ENCODE measurements at places on chromosomes 3 and 15. TPM values are rescaled to one million over a fixed set of nuclear protein-coding genes. Genes with fewer than 3 reads are reported as not detected.
A peak's percentile ranks its signal among the peaks of the same experiment; 100 is the strongest.

GRCh38 chr3:38576526-38577370 is 72.7 kb downstream of the SCN5A start:
- DNase-seq, result no peak

GRCh38 chr3:148457886-148458285 is 239.8 kb upstream of the AGTR1 start:
- DNase-seq, result no peak

DNA sequence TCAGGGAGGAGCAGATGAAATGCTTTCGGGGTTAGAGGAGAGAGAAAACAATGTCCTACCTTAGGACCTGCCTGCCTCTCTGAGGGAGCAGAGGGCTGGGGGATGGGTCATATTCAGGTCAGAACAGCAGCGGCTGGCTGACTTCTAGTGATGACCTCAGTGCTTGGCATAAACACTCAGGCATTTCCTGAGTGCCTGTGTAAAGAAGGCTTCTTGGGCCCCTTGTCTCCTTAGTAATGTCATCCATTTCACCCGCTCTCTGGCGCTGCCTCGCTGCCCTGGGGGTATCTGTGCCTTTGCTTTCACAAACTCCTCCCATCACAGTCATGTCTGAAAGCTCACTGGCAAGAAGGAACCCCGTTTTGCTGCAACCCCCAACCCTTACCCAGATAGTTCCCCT is 82.9 kb upstream of the GSK3B start:
- no peak for DNase-seq

- no peak for DNase-seq
Measured at GRCh38 chr3:131250466-131250865, 131.1 kb upstream of the NUDT16 start.

DNA sequence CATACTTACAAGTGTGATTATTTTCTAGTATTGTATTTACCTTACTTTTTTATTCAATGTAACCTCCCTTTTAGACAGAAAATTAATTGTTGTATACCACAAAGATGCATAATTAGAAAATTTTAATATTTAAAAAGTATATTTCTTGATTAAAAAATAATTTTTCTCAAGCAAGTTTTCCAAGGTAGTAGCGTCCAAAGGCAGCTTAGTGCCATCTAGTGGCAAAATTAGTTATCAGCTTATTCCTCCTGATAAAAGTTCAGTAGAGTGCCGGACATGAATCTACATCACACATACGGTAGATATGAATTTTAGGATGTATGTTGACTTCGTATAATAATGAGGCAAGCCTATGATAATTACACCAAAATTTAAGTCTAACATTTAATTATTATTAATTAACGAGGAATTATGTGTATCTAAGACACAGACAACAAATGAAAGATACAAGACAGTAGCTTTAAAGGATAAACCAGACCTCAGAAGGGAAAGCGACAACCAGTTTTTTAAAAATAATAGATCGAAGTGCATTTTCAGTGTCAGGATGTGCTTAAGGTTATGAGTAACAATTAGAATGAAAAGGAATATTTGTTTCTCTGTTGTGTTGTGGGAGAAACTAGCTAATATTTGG is 405.9 kb downstream of the ROBO1 start:
- no peak for DNase-seq

DNA sequence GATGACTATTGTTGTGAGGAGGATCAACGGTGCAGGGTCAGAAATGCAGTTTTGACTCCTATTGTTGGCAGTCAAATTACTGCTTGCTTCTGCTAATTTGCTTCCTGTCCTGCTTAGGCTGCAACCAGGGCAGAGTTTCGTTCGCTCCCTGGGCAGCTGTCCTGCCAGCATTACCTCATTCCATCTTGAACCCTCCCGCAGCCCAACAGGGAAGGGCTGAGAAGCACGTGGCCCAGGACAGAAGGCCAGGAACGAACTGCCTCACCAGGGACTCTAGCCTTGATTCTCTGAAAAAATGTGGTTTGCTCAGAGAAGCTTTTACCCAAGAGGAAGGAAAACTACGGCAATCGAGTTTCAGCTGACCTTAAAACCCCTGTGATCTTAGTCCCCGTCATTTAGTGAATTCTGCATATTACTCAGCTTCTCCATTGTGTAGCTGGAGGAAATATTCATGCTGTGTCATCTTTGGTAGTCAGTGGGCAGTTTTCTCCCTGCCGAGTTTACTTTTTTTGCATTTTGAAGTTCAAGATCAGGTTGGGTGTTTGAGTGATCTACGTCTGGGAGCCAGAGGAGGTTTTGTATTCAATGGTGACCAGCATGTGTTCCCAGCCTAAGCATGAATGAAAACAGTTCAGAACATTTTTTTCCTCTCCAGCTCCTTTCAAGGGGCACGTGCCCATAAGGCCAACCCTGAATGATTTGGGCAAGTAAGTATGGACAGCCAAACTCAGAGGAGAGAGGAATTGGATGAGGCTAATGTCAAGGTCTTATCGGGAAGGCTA is 23.0 kb downstream of the TLNRD1 start:
- DNase-seq, result peak; percentile 30

GRCh38 chr3:117880638-117881037 is 1154.0 kb downstream of the IGSF11 start:
- DNase-seq, result no peak

GRCh38 chr3:160809453-160809852 is 53.4 kb downstream of the PPM1L start:
- DNase-seq, result no peak

DNA sequence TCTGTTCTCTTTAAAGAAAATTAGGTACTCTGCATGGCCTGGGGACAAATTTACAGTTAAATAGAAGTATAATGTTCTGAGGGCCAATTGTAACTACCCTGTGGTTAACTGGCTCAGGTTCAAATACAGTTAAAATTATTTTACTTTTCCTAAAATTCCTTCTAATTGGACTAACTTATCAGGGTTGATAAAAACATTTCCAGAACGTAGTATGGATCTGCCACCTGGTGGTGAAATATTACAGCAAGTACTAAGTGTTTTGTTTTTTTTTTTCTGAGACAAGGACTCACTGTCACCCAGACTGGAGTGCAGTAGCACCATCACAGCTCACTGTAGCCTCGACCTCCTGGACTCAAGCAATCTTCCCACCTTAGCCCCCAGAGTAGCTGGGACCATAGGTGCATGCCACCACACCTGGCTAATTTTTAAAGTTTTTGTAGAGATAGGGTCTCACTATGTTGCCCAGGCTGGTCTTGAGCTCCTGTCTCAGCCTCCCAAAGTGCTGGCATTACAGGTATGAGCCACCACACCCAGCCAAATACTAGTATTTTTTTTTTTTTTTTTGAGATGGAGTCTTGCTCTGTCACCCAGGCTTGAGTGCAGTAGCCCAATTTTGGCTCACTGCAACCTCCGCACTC is 29.2 kb downstream of the NEO1 start:
- DNase-seq, result no peak

- no peak for DNase-seq
Measured at GRCh38 chr3:35665390-35666055, 26.2 kb downstream of the ARPP21 start.

DNA sequence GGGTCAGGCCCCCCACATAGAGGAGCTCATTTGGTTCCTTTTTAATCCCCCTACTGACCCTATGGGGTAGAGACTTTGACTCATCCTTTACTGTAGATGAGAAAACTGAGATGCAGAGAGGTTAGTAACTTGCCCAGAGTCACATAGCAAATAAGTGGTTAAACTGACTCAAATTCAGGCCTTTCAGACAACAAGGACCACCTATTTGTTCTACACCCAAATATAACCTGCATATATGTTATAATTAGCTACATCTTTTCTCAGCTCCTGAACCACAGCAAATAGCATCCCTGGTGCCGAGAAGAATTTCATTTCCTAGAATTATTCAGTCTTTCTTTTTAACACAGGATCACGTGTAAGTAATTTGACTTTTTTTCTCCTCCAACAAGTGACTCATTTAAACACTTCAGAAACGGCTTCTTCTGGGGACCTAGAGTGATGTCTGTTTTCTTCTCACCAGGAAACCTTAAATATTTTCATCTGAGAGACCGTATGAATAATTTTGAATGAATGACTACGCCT is 57.4 kb downstream of the MGLL start:
- no peak for DNase-seq

GRCh38 chr15:37019479-37020433 is 80.6 kb downstream of the MEIS2 start:
- DNase-seq, result no peak

- DNase-seq, result no peak
Measured at GRCh38 chr15:38304481-38304880, 51.8 kb downstream of the SPRED1 start.

DNA sequence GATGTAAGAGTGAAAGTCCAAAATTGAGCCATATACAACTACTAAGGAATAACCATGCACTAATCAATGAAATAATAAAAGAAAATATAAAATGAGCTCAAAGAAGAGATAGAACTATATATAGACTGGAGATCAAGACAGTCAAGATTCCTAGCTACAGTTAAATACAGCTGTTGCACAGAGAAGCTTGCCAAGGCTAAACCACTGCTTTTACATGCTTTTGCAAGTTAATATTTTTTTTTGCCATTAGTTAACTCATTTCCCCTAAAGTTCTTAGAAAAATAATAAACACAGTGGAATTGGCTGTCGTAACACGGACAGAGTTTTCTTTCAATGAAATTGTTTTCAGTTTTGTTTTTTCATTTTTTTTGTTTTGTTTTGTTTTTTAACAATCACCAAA is 123.0 kb downstream of the VGLL3 start:
- no peak for DNase-seq

DNA sequence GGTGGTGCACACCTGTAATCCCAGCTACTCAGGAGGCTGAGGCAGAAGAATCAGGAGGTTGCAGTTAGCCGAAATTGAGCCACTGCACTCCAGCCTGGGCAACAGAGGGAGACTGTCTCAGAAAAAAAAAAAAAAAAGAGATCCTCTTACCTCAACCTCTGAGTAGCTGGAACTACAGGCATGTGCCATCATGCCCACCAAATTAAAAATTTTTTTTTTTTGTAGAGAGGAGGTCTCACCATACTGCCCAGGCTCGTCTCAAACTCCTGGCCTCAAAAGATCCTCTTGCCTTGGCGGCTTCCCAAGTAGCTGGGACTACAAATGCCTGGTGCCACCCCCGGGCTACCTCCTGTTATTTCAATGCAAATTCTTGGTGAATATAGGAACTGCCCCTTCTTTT is 1.5 kb downstream of the UMPS start:
- no peak for DNase-seq

DNA sequence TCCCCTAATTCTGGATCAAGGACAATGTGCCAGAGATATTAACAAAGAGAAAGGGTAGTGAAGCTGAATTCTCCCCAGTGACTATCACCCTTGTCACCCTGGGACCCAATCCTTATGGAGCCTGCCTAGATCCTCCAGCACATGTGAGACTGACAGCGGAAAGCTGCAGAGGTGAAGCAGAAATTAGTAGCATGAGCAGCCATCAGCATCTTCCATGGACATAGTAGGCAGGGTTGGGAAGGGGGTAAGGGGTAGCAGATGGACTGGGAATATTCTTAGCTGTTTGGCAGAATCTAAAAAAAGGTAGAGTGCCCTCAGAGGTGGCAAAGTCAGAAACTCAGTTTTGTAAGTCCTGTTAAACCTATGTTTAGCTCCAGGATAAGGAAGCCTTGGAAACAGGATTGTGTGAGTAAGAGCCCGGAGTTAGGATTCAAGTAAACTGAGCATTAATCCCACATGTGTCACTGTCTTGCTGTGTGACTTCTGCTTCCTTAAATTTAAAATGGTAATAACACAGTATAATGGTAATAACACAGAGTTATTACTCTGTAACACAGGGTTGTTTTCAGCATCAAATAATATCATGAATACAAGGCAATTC is 14.5 kb downstream of the GOLIM4 start:
- no peak for DNase-seq

- DNase-seq, result no peak
Measured at GRCh38 chr15:47414207-47414606, 303.1 kb upstream of the SEMA6D start.

- no peak for DNase-seq
Measured at GRCh38 chr3:53137835-53138446, 7.7 kb upstream of the RFT1 start.

- no peak for DNase-seq
Measured at GRCh38 chr3:143608966-143609365, 239.3 kb downstream of the SLC9A9 start.

DNA sequence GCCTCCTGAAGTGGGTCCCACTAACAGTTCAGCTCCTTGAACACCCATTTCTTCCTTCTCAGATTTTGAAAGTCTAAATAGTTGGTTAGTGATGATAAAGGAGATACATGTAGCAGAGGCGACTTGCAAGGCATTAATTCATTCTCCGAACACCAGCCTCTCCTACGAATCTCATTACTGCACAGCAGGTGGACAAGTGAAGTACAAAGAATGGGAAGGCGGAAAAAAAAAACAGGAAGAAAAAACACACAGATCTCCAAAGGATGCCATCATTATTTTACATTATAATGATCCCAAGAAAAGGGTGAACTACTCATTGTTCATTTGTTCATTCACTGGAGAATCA is 276.5 kb downstream of the MAGI1 start:
- no peak for DNase-seq

- no peak for DNase-seq
Measured at GRCh38 chr3:189584645-189585044, 46.5 kb upstream of the TP63 start.

DNA sequence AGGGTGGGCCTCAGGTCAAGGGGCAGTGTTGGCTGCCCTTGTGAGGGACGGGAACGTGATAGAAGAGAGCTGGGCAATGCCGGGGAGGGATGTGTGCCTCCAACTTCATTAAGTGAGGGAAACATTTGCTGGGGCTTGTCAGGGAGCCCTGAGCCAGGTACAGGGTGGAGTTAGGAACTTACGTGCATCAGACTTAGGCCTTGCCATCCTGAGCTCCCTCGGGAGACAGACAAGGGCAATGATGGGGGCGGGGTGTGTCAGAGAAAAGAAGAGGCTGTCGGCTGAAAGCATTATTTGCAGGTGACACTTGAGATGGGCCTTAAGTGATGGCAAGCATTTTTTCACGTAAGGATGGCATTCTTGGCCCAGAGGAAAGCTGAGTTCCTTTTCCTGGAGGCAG is 1.6 kb downstream of the FAM131A start:
- no peak for DNase-seq

Gene PIGB
- total RNA-seq, result 5.9 TPM

Gene MED12L
- 1.5 TPM for total RNA-seq

Gene CYP1A1
- 1.1 TPM for total RNA-seq

Gene PLA2G4D
- 5.9 TPM for total RNA-seq

Gene GASK1A
- 1.6 TPM for total RNA-seq

Gene CHCHD6
- total RNA-seq, result 7.5 TPM

Gene SLC2A2
- total RNA-seq, result not detected

Gene PLSCR1
- 51.1 TPM for total RNA-seq

Gene CFAP91
- 0.68 TPM for total RNA-seq

Gene XXYLT1
- 14.1 TPM for total RNA-seq

Gene GXYLT2
- 18.1 TPM for total RNA-seq

Gene CNTN3
- 0.38 TPM for total RNA-seq

Gene LDHAL6B
- not detected for total RNA-seq

Gene CCDC80
- 69.6 TPM for total RNA-seq

Gene TRAT1
- 0.70 TPM for total RNA-seq

Gene TMEM158
- 6.9 TPM for total RNA-seq

Gene DPPA2
- total RNA-seq, result not detected

Gene AGTR1
- total RNA-seq, result 4.4 TPM

Gene KBTBD12
- total RNA-seq, result not detected

Gene LTF
- 204 TPM for total RNA-seq

Gene A4GNT
- total RNA-seq, result not detected

Gene PARP6
- total RNA-seq, result 62.2 TPM

Gene PLCD1
- 37.8 TPM for total RNA-seq

Gene LSMEM2
- not detected for total RNA-seq
